ENCODE measurements at places on chromosomes 13 and 19.

DNA sequence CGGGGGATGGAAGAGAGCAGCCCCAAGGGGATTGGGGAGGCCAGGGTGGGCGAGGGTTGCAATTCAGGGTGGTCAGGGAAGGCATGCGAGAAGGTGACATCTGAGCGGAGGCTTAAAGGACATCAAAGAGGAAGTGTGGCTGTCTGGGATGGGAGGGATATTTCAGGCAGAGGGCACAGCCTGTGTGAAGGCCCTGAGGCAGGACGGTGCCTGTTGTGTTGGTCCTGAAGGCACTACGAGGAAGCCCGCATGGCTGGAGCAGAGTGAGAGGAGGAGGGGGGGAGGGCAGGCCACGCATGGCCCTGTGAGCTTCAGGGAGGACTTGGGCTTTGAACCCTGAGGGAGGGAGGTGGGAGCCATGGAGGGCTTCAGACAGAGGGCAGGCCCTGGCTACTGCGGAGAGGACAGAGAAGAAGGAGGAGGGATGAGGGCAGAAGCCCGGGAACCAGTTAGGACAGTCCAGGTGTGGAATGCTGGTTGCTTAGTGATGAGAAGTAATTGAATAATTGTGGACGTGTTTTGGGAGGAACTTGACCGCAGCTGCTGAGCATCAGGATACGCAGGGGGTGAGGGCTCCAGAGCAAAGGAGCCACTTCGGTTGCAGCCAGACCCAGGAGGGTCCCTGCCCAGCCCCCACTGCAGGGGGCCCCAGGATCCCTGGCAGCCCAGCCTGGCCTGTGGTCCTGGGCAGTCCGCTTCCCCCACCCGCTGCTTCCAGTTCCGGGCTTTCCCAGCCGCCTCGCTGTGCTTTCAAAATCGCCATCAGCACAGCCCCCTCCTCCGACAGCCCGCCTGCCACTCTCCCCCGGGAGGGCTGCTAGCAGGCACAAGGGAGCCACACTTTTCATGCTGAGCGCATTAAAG, 6.2 kb downstream of the TLE6 start:
- peak; percentile 54 for DNase-seq

DNA sequence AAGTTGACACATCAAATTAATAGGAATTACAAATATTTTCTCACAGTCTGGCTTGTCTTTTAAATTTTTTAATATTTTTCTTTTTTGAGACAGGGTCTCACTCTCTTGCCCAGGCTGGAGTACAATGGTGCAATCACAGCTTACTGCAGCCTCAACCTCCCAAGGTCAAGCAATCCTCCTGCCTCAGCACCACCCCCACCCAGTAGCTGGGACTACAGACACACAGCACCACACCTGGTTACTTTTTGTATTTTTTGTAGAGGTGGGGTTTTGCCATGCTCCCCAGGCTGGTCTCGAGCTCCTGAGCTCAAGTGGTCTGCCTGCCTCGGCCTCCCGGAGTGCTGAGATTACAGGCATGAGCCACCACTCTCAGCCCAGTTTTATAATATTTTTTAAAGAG, 72.0 kb downstream of the SPATA13 start:
- DNase-seq = no peak

- no peak for DNase-seq
These were observed 124.1 kb upstream of the SPACA7 start for GRCh38 chr13:112251930-112252585.

DNA sequence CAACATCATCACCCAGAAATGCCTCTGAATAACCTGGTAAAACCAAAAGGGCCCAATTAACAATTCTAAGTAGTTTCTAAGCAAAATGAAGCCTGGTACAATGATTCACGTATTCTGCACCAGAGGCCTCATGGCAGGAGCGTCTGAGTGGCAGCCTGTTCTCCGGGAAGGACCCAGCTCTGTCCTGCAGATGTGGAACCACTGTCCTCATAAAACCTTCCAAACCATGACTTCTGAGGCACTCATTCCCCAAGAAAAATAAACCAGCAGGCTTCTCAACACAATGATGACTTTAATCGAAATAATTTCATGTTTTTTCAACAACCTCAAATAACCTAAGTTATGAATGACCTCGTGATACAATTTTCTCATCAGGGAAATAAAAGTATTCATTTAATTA, 89.9 kb downstream of the STK24 start:
- no peak for DNase-seq

- no peak for DNase-seq
These were observed 15.9 kb downstream of the CYTH2 start for GRCh38 chr19:48484931-48485612.

DNA sequence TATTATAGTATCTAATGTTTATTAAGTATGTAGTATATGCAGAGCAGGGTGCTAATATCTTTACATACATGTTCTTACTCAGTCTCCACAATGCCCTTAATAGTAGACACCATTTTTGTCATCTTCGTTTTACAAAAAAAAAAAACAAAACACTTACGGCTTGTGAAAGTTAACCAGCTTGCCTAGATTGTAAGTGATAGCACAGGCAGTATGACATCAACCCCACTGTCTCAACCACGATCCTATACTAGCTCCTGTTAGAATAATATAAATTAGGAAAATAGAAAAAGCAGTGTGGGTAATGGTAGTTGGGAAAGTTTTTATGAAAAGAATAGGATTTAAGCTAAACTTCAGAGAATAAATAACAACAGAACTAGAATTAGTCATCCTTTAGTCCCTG, 34.3 kb downstream of the MICU2 start:
- DNase-seq = no peak

GRCh38 chr13:28321756-28322155, 173.2 kb downstream of the FLT1 start:
- DNase-seq = no peak

GRCh38 chr13:24223341-24224231, 63.1 kb downstream of the SPATA13 start:
- DNase-seq = peak; percentile 65

DNA sequence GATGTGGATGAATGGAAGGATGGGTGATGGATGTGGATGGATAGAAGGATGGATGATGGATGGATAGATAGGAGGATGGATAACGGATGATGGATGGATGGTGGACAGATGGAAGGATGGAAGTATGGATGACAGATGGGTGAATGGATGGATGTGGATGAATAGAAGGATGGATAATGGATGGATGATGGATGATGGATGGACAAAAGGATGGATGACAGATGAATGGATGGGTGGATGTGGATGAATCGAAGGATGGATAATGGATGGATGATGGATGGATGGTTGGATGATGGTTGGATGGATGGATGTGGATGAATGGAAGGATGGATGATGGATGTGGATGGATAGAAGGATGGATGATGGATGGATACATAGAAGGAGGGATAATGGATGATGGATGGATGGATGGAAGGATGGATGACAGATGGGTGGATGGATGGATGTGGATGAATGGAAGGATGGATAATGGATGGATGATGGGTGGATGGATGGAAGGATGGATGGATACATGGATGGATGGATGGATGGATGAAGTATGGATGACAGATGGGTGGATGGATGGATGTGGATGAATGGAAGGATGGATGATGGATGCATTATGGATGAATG, 39.3 kb downstream of the TMEM255B start:
- no peak for DNase-seq

GRCh38 chr19:10920781-10921180, 7.7 kb downstream of the YIPF2 start:
- no peak for DNase-seq

- no peak for DNase-seq
These were observed 49.3 kb downstream of the LIG4 start for GRCh38 chr13:108166078-108166477.

DNA sequence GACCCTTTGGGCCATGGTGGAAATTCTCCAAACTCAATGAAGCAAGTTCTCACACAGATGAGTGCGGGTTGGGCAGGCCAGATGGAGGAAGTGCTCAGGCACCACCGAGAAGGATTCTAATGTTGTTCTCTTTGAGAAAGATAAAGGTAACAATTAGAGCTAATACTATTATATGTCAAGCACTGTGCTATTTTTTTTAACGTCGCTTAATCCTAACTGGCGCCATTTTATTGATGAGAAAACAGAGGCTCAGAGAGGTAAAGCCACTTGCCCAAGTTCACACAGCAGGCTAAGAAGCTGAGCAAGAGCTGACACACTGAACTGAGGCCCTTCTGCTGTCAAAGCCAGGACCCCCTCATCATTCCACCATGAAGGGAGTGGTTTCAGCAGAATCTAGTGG, 1.0 kb downstream of the FBL start:
- no peak for DNase-seq

DNA sequence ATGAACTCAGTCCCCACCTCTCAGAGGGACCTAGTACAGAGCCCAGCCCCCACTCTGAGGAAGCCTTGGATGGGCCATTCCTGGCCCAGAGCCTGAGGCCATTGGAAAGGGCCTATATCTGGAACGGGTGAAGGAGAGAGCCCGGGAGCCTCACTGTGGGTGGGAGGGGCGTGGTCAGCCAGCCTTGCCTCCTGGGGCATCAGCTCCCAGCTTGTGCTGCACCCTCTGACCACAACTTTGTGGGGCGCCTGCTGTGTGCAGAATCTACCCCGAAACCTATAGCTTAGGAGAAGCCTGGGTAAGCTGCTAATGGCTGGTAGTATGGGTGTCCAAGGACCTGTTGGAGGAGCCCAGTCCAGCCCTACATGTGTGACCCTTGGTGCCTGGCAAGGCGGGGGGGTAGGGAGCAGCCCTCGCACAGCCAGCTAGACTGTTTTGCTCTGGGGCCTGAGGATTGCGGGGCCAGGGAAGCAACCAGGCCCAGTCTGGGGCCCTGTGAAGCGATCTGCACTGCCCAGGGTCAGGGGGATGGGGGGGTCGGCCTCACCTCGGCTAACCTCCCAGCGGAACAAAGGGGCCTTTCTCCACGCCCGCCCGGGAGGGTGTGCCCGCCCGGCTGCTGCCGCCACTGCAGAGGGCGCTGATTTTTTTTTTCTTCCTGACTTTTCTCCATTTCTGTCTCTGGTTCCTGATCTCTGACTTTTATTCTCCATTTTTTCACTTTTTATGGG, 42.3 kb downstream of the LYL1 start:
- DNase-seq = no peak

- no peak for DNase-seq
These were observed 7.7 kb upstream of the ONECUT3 start for GRCh38 chr19:1745589-1746031.

GRCh38 chr13:31224174-31224669, 24.4 kb downstream of the B3GLCT start:
- DNase-seq = no peak

- peak; percentile 68 for DNase-seq
These were observed 23.2 kb downstream of the RFX2 start for GRCh38 chr19:6087074-6087571.

Data from GM13976 (cell line).